ENCODE measurements at places on chromosomes 4 and X.

DNA sequence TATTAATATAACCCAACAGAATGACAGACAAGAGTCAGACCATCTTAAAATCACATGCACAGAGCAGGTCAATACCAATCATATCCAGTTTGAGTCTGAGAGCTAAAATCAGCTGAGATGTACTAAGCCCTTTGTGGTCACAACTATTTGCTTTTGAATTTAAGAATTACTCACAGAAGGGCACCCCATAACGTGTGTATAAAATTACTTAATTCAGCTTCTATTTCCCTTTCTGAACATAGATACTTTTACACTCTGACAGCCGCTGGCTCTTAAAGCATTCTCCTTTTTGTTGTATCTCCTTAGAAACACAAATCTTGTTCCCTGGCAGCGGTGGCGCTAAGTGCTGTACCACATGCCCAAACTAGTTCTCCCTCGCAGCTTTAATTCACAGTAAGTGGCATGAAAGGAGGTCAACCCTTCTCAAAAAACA lies 14.8 kb upstream of the PPARGC1A start:
- DNase-seq: no peak

- DNase-seq: no peak
These were observed 24.8 kb downstream of the NHSL2 start for GRCh38 chrX:71935476-71935875.

- DNase-seq: no peak
These were observed 890 bp upstream of the NAP1L5 start for GRCh38 chr4:88698519-88698918.

GRCh38 chr4:11914406-11914805 lies 485.7 kb upstream of the HS3ST1 start:
- no peak for DNase-seq

DNA sequence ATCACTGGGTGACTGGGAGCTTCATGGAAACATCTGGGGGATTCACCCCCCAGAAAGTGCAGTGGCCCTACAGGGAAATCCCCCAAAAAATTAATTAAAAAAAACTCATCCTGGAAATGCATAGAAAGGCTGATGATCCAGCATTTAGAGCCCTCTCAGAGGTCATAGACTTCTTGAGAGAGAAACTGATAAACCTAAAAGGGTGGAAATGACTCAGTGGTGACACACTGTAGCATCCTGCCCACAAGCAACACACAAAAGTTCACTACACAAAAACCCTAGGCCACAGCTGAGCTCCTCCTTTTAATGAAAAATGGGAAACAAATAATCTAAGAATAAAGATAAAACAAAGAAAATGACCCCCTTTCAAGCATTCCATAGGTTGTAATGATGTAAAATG lies 911.5 kb downstream of the GLUD2 start:
- no peak for DNase-seq

GRCh38 chr4:34362654-34363053 lies 1881.7 kb downstream of the ARAP2 start:
- no peak for DNase-seq

- no peak for DNase-seq
These were observed 88.4 kb upstream of the SLC7A11 start for GRCh38 chr4:138330531-138330930.

DNA sequence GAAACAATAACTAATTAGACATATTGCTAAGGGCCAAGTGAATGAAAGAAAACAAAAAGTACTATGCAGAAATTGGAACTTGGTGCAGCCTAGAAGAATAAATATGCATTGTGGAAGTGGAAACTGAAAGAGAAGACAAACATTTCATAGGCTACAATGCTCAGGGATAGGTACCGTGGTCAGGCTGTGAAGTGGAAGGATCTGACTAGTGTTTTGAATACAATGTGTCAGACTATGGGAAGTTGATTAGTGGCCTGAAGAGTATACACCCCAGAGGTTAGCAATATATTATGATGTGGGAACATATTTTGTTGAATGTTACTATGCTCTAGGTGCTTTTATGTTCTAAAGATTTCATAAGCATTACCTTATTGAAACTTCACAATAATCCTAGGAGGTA lies 36.8 kb downstream of the GPRIN3 start:
- DNase-seq: no peak

DNA sequence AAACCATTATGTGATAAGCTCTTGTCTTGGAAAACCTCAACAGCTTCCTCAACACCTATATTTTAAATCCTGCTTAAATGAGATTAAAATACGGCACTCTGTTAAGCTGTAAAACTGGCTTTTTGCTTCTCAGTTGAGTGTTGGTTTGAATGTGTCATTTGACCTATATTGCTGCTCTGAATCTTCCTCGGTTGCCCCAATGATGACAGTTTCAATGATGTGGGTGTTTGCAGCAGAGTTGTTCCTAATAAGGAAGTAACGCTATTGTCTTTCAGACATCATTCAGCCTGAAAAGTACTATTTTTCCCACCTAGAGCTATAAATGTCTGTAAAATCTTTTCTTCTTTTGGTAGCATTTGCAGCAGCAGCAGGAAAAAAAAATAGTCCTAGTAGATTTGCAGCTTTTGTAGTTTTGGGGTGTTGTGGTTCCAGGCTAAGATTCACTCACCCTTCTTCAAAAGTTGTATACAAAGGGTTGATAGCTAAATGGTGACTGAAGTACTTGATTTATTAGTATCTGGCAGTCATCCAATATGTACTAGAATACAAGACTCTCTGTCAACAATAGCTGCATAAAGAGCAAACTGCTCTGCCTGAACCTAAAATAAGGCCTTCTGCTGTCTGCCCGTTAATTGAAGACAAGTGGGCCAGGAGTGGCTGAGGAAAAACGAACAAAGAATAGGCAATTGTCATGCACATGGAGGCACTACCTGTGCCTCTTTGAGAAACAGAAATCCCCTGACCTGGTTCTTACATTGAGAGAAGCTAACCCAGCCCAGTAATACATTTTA lies 333.1 kb downstream of the IL1RAPL1 start:
- DNase-seq: no peak

DNA sequence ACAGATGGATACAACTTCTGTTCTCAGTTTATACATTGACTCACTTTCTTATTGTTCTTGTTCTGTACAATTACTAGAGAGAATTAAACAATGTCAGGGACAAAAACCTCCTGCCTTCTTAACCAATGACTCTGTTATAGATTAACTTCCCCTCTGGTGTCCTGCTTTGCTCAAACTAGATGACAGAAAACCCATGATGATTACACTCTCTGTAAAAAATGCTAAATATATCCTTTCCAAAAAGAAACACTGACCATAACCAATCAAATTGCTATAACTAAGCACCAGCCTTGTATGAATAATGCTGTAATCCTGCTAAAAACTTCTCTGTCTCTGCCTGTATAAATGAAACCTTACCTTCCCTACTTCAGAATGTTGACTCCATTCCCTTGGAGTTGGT lies 29.8 kb upstream of the IL13RA2 start:
- DNase-seq: no peak

DNA sequence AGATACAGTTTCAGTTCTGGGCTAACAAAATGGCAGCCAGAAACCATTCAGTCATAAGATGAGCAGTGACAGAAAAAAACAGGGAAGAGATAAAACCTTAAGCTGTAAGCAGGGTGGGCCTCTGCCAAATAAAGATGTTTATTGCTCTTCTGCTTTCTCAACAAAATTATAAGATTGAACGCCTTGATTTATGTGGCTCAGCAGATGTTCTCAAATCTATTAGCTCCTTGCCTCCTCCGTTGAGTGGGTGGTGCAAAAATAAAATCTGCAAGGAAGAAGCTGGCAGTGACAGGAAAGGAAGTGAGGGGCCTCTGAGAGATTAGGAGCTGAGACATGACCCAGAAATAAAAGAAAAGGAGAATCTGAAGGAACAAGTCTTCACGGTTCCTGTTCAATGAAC lies 206.6 kb downstream of the PTTG2 start:
- DNase-seq: no peak

- DNase-seq: no peak
These were observed 18.3 kb upstream of the H2AZ1 start for GRCh38 chr4:99968330-99968729.

DNA sequence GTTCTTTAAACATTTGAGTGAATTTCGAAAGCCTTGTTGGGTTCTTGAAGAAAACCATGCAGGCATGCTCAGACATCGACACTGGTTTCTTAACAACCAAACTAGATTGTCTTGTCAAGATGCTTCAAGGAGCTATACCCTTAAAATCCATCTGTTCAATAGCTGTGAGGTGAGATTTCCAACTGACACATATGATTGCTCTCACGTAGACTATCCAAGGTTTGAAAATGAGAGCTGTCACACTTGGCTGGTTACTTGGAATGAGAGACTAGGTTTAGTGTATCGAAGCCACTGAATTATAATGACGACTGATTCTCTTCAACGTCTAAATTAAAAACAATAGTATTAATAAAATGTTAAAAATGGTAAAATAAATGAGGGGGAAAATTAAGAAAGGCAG lies 2725.5 kb downstream of the ARAP2 start:
- DNase-seq: no peak

- DNase-seq: no peak
These were observed 38.9 kb downstream of the GPRIN3 start for GRCh38 chr4:89268679-89269078.

GRCh38 chr4:176413171-176413570 lies 93.4 kb downstream of the SPCS3 start:
- DNase-seq: no peak

DNA sequence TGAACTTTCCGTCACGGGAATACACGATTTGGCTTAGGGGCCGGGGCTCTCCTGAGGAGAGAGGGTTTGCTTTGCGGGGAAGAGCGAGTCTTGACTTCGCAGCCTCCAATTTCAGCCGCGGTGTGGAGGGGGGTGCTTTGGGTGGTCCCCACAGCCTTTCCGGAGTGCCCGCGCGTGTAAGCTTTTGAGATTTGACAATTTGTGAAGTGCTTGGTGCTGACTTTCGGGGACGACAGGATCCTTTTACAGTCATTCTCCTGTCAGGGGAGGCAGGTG lies 355 bp downstream of the SCML1 start:
- DNase-seq: no peak

GRCh38 chr4:86013621-86014020 lies 346.2 kb downstream of the MAPK10 start:
- DNase-seq: no peak

DNA sequence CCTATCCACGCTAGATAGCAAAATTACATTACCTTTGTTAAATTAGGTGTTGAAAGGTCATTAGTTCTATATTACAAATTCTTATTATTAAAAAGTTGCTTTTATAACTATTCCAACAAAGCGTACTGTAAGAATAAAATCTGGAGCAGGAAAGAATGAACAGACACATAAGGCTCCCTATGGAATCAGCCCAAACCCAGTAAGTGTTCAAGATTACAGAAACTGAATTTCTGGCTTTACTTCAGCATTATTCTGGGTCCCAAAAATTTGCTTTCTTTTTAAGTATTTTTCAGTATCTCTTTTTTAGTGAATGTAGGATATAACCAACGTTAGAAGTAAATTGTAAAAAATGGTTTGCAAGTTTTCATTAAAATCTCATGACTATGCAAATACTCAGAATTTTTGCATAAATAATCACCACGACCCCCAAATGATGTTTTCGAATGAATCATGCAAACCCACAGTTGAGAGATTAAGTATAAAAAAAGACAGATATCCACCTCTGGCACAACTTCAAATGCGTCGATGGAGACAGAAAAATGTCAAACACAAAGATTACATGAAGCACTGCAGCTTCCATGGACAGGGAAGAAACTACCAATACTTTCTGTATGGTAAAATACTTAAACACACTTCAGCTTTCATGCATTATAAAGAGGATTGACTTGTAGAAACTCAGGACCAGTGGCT lies 238.5 kb downstream of the RASL11B start:
- no peak for DNase-seq

DNA sequence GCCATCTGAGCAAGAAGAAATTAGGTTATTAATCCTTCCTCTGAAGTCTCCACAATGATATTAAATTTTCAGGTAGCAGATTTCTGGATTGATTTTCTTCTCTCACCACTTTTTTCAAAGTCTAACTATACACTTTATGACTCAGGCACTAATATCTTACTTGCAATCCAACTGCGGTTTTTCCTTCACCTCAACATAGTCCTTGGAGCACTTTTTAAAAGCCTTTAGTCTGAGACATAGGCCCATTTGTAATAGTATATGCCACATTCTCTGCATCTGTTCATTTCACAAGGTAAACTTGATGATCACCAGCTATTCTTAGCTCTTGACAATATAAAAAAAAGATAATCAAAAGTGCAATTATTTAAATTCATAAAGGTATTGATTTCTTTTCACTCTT lies 55.9 kb upstream of the EDNRA start:
- DNase-seq: no peak

GRCh38 chrX:44020693-44021092 lies 47.5 kb upstream of the NDP start:
- DNase-seq: no peak

DNA sequence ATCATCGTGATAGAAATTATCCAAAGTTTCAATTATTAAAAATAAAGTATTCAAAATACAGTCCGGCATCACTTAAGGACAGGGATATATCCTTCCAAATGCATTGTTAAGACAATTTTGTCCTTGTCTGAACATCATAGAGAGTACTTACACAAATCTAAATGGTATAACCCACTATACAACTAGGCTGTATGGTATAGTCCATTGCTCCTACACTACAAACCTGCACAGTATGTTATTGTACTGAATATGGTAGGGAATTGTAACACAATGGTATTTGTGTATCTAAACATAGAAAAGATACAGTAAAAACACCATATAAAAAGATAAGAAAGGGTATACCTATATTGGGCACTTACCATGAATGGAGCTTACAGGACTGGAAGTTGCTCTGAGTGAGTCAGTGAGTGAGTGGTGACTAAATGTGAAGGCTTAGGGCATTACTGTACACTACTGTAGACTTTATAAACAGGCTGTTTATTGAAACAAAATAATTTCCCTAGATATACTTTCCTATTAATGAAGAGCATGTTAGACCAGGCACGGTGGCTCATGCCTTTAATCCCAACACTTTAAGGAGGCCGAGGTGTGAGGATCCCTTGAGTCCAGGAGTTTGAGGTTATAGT lies 44.8 kb upstream of the PTPN13 start:
- no peak for DNase-seq

DNA sequence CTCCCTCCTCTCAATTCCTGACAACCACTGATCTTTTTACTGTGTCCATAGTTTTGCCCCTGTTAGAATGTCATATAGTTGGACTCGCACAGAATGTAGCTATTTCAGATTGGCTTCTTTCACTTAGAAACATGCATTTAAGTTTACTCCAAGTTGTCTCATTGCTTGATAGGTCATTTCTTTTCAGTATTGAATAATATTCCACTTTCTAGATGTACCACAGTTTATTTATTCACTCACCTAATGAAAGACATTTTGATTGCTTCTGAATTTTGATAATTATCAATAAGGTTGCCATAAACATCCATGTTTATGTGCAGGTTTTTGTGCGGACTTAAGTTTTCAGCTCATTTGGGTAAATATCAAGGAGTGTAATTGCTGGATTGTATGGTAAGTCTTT lies 38.5 kb downstream of the SLC9B1 start:
- DNase-seq: no peak

- DNase-seq: no peak
These were observed 2.4 kb downstream of the PDZD4 start for GRCh38 chrX:153827903-153828302.

- no peak for DNase-seq
These were observed 685.8 kb downstream of the GABRG1 start for GRCh38 chr4:45438047-45438446.
